ENCODE measurements at places on chromosomes 5 and 9. TPM values are rescaled to one million over a fixed set of nuclear protein-coding genes. Genes with fewer than 3 reads are reported as not detected.

The SHISAL2B gene
- not detected for total RNA-seq

The TGFBI gene
- not detected for total RNA-seq

The MLANA gene
- total RNA-seq = not detected

The ANKRD31 gene
- total RNA-seq = 0.10 TPM

The ADGRD2 gene
- not detected for total RNA-seq

The C5orf58 gene
- not detected for total RNA-seq

The NUDT2 gene
- total RNA-seq = 29.8 TPM

The ORM1 gene
- total RNA-seq = not detected

The DDX4 gene
- total RNA-seq = 0.51 TPM

The HOMER1 gene
- total RNA-seq = 1.9 TPM

The CCL28 gene
- 18.6 TPM for total RNA-seq

The KIAA0825 gene
- 1.4 TPM for total RNA-seq

The ZSWIM6 gene
- total RNA-seq = 5.7 TPM

Measured in activated naive CD4-positive, alpha-beta T cell treated with anti-CD3 and anti-CD28 coated beads, Interleukin-2, amount 10 ng/mL, durations not matched to agents 5 hours and 36 hours (primary cell).